Stimulated activated CD8-positive, alpha-beta memory T cell treated with anti-CD3 and anti-CD28 coated beads, Interleukin-4, amount 100 ng/mL, for 4 hours (primary cell): ENCODE measurements at places on chromosomes 3 and 15.

DNA sequence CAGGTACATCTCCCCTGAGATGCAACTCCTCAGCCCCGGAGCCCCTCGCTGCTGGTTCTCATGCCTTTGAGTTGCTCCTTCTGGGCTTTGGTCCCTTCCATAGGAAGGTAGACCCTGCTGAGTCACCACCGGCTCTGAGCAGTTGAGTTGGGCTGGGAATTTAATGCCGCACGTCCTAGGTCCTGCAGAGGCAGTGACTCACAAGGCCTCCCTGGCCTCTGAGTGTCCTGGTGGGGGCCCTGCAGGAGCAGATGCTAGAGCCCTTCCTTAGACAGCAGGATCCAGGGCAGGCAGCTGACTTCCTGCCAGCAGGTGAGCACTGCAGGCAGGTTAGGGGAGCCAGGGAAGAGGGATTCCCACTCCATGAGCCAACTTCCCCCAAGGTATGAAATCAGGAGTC, 5.5 kb upstream of the NTRK3 start:
- DNase-seq = no peak

DNA sequence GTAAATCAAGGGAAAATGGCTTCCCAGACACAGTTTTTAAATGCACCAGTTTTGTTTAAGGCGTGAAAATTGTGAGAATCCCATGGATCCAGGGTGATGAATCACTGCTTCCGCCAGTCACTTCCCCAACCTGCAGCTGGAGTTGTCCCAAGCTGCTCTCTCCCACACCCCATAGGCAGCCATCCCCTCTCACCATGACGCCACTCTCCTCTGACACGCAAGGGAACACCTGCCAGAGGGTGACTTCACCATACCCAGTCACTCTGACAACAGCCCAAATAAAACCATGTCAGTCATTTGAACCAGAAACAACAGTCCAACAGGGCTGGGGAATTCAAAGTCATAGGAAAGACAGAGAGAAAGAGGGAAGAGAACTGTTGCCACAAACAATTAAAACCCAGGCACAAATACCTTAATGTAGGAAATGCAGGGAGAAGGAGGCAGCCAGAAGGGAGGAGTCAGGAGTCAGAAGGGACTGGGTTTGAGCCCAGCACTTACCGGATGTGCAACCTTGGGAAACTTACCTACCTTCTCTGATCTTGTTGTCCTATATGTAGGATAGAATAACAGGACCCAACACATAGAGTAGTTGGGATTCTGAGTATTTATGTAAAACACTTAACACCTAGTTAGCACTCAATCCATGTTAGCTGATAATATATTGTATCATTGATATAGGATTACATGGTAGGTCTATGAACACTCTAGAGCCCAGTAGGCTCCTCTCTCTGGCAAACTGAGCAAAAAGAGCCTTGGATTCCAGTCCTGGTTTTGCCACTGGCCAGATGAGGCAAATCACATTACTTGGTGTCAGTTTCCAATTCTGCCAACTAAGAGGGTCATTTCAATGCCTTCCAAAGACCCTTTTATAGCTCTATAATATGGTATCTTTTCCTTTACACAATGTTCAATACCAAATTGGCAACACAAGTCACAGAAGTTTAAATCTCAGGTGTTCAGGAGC, 326.3 kb upstream of the ICE2 start:
- no peak for DNase-seq

DNA sequence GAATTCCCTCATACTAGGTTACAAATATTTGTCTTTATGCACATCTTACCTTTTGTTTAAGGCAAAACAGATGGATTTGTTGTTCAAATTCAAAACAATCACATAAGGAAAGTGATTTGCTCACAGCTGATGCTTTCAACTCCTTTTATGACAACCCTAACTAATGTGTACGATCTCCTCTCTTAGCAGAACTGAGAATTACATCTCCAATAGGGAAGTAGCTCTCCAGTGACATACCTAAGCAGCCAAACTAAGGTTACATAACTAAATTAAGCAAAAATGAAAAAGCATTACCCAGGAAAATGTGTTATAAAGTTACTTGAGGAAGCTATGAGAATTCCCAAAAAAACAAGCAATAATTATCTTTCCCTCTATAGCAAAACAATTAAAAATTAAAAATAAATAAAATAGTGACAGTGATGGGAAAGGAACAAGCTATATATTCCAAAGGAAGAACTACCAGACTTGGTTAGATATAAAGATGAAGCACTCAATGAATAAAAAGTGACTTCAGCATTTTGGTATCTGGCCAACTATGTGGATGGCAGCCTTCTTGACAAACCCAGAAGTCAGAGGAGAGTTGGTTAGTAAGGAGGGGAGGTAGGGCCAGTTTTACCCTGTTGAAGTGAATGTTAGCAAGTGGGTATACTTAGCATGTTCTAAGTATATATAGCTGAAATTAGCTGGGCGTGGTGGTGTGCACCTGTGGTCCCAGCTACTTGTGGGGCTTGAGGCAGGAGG, 32.4 kb downstream of the PEAK1 start:
- DNase-seq = no peak

DNA sequence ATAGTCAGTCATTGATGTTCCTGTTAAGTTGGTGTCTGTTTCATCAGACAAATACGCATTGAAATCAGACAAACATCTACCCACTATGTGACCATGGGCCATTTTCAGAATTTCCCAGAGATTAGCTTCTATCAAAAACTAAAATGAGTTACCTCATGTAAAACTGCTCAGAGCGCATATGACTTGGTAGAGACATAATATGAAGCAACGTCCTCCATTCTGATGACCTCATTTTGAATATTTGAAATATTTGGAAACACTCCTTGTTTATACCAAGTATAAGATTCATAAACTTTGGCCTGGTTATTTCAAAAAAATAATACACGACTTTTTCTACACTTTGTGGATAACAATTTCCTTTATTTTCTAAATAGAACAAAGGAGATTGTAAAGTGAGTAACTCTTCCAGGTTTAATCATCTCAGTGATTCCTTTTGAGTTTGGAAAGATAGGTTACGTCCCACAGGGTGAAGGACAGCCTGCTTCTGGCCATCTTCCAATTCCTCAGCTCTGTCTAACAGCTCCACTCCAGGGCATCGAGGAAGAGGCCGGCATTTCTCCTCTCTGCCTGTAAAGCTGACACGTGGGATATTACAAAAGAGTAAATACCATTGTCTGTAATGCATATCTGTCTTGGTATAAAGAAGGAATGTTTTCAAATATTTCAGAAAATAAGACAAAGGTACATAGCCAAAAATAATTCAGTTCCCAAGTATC, 122.6 kb downstream of the CADM2 start:
- no peak for DNase-seq

DNA sequence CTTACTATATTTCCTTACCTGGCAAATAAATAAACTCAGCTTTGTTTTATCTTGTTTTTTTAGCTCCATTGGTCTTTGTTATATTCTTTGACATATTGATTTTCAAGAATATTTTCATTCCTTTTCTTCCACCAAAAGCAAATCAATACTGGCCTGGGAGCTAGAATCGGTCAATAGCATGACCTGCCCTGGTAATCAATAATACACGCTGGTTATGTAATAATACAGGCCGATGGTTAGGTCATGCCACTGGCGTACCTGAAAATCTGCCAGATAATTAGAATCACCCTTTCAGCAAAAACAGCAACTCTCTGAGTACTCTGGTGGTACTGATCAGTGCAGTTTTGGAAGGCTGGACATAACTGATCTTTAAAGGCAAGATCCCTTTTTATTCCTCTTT, 39.9 kb downstream of the PEAK1 start:
- no peak for DNase-seq

DNA sequence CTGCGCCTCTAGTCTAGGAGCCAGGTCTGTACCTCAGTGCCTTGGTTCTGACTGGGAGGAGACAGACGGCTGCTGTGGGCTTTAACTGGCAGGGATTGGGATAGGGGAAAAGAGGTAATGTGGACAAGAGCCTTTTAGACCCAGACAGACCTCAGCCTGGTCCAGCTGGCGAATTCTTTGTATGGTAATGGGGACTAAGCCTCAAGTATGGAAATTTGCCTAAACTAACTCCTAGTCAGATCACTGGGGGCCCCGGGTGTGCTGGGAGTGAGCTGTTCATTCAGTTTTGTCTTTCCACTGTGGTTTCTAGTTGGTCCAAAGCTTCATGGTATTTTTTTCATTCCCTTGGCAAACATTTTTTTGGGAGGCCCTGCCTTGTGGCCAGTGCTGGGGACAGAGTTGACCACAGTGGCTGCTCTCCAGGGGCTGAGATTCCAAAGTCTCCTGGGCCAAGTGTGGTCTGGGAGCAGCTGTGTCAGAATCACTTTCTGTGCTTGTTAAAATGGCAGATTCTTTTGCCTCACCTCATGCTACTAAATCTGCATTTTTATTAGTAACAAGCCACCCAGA, 261.4 kb upstream of the C2CD4B start:
- DNase-seq = no peak

GRCh38 chr15:63165166-63165859, 8.0 kb upstream of the RPS27L start:
- no peak for DNase-seq

DNA sequence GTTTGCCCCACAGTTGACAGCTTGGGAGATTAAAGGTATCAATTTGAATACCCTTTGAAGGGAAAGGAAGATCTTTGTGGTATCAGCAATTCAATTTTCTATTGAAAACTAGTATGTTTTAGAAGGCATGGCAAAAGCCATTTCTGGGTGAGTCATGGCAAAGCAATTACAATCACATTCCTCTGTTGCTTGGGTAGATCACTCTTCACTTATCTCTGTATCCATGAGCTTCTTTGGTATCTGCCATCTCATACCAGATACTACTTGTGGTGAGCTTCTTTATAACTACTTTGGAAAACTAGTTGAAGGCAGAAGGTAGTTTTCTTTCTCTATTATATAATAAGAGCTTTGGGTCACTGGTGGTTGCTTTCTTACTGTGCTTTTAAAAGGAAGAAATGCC, 28.3 kb upstream of the LSAMP start:
- no peak for DNase-seq

DNA sequence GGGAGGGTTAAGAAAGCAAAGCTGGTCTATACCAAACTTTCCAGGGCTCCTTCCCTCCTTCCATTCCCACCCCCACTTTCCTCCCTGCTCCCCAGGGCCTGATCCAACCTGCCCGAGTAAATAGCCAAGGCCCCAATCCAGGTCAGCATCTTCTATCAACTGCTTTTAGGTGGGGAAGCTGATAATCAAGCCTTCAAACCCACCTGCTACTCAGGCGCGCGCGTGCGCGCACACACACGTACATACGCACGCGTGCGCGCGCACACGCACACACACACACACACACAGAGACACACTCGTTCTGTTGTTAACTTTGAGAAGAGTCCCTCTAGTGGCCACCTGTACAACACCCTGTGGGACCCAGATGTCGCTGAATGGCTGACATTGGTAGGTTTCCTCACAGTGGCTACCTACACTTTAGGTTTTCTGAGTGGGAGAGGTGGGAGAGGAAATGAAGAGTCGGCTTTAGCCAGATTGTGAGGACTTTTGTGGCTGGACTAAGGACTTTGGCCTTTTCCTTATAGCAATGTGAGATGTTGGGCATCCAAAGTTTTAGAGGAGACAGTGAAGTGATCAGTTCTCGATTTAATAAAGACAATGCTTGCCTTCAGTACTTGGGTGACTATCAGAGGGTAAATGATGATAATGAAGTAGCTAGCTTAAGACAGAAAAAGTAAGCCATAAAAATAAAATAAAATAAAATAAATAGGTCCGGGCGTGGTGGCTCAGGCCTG, 179.9 kb upstream of the C2CD4B start:
- DNase-seq = no peak

DNA sequence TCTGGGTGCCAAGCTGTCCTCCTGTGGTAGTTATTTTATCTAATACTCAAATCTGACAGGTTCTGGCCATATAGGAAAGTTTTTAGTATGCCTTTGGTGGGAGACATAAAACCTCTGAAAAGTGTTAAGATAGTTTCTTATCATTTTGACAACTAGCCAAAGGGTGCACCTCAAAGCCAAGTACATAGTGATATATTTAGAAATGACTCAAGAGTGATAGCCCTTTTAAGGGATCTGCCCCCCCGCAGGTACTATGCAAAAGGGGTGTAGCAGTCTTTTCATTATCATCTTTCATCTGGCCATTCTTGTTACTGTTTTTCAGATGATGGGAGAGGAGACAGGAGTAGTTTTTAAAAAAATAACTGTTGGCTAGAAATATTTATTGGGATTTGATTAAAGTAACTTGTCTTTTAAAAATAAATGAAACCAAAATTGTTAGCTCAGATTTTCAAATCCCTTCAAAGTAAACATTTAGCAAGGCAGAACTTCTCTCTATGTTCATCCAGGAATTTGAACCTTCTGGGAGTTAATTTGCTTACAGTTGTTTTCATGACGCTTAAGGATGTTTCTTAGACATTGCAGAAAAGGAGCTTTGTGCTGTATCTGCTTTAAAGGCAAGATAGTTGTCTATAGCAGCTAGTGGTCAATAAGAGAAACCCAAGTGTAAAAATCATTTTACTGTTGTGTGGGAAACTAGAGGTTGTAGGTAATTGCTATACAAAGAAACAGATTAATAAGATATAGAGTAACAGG, 5.1 kb downstream of the PHLDB2 start:
- DNase-seq = no peak

GRCh38 chr3:72597756-72598195, 250.5 kb downstream of the SHQ1 start:
- no peak for DNase-seq

- no peak for DNase-seq
These were observed 447.4 kb downstream of the GABRB3 start for GRCh38 chr15:26325495-26325894.

GRCh38 chr3:19154693-19155250, 6.5 kb downstream of the KCNH8 start:
- DNase-seq = no peak

- DNase-seq = no peak
These were observed 76.8 kb upstream of the ARL6 start for GRCh38 chr3:97687734-97688133.

DNA sequence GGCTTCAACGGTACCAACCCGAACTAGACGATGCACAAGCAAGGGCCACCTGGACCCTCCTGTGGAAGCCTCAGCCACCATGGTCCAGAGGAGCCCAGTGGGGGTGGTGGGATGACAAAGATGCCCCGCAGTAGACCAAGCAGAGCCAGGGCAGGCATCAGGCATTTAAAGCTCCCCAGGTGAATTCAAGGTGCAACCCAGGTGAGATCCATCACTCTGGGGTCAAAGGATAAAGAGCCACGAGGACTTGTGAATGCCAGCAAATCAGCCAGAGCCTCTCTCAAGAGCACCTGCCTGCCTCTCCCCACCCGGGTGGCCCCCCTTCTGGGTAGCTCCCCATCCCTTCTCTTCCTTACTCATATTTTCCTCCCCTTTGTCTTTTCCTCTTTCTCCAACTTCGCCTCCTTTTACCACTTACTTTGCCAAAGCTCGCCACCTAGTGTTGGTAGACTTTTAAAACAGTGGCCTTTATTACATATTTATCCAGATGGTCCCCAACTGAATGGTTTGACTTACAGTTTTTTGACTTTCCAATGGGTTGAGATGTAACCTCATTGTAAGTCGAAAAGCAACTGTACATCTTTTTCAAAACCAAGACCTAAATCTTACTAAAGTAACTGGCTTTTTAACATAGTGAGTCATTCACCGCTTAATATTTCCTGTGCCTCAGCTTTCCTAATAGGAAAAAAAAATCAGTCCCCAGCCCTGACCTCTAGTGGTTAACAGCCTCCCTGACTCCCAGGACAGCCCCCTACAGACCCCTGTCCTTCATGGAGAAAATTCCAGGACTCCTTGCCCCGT, 18.8 kb downstream of the PLA2G4F start:
- no peak for DNase-seq

- no peak for DNase-seq
These were observed 937.4 kb downstream of the IGSF11 start for GRCh38 chr3:118097226-118097625.
